ENCODE measurements at places on chromosomes 2 and 18. TPM values are rescaled to one million over a fixed set of nuclear protein-coding genes. Genes with fewer than 3 reads are reported as not detected.

The TRIM43 gene
- not detected for total RNA-seq

The NMUR1 gene
- 0.72 TPM for total RNA-seq

The SERPINB2 gene
- 4.8 TPM for total RNA-seq

- no peaks in the 10 kb centered on the region for H3K4me1 ChIP-seq
- no peak overlapping the region for H3K4me3 ChIP-seq
- no peak overlapping the region for H3K27ac ChIP-seq
- no peaks in the 10 kb centered on the region for H3K27me3 ChIP-seq
- no peaks in the 10 kb centered on the region for H3K36me3 ChIP-seq
- no peak for DNase-seq
These were observed 97.7 kb downstream of the SOCS6 start for GRCh38 chr18:70386582-70386981.

DNA sequence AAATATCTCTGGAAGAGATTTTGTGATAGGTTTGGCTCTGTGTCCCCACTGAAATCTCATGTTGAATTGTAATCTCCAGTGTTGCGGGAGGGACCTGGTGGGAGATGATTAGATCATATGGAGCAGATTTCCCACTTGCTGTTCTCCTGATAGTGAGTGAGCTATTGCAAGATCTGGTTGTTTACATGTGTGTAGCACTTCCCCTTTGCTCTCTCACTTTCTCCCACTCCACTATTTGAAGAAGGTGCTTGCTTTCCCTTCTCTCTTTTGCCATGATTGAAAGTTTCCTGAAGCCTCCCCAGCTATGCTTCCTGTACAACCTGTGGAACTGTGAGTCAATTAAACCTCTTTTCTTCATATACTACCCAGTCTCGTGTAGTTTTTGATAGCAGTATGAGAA is 97.0 kb upstream of the FN1 start:
- DNase-seq = no peak
- H3K4me1 ChIP-seq = no peaks in the 10 kb centered on the region
- H3K27me3 ChIP-seq = no peaks in the 10 kb centered on the region
- no peak overlapping the region for H3K4me3 ChIP-seq
- no peaks in the 10 kb centered on the region for H3K36me3 ChIP-seq

GRCh38 chr2:155115846-155116245 is 417.4 kb downstream of the KCNJ3 start:
- no peak overlapping the region for H3K27ac ChIP-seq
- no peak overlapping the region for H3K4me3 ChIP-seq
- no peaks in the 10 kb centered on the region for H3K27me3 ChIP-seq
- no peak for DNase-seq
- no peaks in the 10 kb centered on the region for H3K36me3 ChIP-seq

- H3K36me3 ChIP-seq = no peaks in the 10 kb centered on the region
- H3K27me3 ChIP-seq = no peaks in the 10 kb centered on the region
- H3K27ac ChIP-seq = no peak overlapping the region
- H3K4me3 ChIP-seq = no peak overlapping the region
These were observed 87.5 kb upstream of the SESTD1 start for GRCh38 chr2:179352181-179352580.

GRCh38 chr2:198273660-198274059 is 469.3 kb downstream of the PLCL1 start:
- no peaks in the 10 kb centered on the region for H3K36me3 ChIP-seq
- no peak overlapping the region for H3K27ac ChIP-seq
- no peak overlapping the region for H3K4me3 ChIP-seq
- no peaks in the 10 kb centered on the region for H3K4me1 ChIP-seq
- DNase-seq = no peak

- DNase-seq = no peak
- no peaks in the 10 kb centered on the region for H3K36me3 ChIP-seq
- H3K27ac ChIP-seq = no peak overlapping the region
- H3K27me3 ChIP-seq = no peaks in the 10 kb centered on the region
- no peaks in the 10 kb centered on the region for H3K4me1 ChIP-seq
These were observed 89.3 kb downstream of the MDH1 start for GRCh38 chr2:63678085-63678484.

- no peak overlapping the region for H3K27ac ChIP-seq
- DNase-seq = no peak
- no peaks in the 10 kb centered on the region for H3K4me1 ChIP-seq
- H3K4me3 ChIP-seq = no peak overlapping the region
- no peaks in the 10 kb centered on the region for H3K27me3 ChIP-seq
These were observed 65.7 kb upstream of the SMAD2 start for GRCh38 chr18:47996091-47996541.

Measured in naive thymus-derived CD4-positive, alpha-beta T cell (primary cell).